ENCODE measurements at places on chromosomes 5 and 9. TPM values are rescaled to one million over a fixed set of nuclear protein-coding genes. Genes with fewer than 3 reads are reported as not detected.

- DNase-seq = no peak
Measured at GRCh38 chr5:104733063-104733669, 1170.6 kb upstream of the NUDT12 start.

GRCh38 chr9:121325387-121325786, 44.7 kb downstream of the STOM start:
- DNase-seq = no peak

- DNase-seq = no peak
Measured at GRCh38 chr9:20138116-20138515, 349.3 kb upstream of the SLC24A2 start.

GRCh38 chr5:89967771-89968444, 441.6 kb downstream of the CETN3 start:
- no peak for DNase-seq

CEL gene
- 7.3 TPM for total RNA-seq

SLC6A3 gene
- total RNA-seq = not detected

CKMT2 gene
- 1,933 TPM for total RNA-seq

Data from Right ventricle myocardium superior (tissue), 1 donor.